ENCODE measurements at places on chromosomes 12 and 14.

DNA sequence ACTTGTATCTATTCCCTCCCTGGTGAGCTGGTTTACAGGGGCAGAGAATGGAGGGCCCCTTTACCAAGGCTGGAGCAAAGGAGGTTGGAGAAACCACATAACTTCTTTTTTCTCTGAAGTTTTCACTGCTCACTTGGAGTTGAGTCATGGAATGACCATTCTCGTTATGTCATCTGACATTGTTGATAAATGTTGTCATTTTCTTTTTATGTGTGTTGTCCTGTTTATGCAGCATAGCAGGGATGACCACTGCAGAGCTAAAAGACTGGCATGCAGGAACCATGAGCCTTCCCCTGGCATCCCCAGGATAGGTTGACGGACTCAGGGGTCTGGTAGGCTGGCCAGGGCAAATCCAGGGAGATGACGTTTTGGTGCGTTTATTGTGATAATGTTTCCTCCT is 256.8 kb upstream of the DDHD1 start:
- no peak for DNase-seq

DNA sequence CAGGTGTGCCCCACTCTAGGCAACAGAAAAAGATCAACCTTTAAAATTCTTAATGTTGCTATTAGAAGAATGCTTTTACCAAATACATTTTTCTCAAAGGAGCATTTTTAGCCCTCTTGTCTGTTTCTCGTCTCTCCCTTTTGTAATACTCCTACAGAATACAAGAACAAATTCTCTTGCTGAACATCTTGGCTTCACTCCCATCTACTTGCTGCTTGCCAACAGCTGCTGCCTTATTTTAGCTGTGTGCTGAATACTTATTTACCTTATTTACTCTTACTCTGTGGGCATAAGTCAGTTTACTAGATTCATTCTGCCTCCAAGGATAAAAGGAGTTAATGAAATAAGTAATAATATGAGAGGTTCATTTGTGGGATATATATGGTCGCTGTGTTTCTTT is 70.8 kb downstream of the POLR3B start:
- DNase-seq = no peak

GRCh38 chr12:5577741-5578140 is 145.8 kb downstream of the NTF3 start:
- no peak for DNase-seq

GRCh38 chr12:82857911-82858533 is 171.3 kb downstream of the TMTC2 start:
- no peak for DNase-seq

DNA sequence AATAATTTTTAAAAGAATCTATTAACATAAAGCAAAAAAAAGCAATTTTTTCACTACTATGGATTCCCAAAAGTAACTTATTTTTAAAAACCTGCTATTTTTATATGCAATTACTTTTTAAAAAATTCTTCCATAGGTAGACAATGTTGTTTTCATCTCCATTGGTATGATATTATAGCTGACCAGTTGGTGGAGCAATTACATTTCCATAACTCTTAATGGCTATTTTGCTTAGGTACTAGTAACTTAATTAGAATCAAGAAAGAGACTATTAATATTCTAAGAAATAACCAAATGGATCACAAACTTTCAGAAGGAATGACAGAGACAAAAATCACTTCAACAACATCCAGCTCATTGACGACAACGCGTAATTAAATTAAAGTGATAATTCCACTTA is 64.7 kb upstream of the PTCSC3 start:
- no peak for DNase-seq

- no peak for DNase-seq
Observed at GRCh38 chr14:95814363-95815225, 62.0 kb upstream of the TUNAR start.

- DNase-seq = no peak
Observed at GRCh38 chr14:81127785-81128184, 93.0 kb downstream of the GTF2A1 start.

GRCh38 chr12:22491034-22491433 is 53.3 kb downstream of the C2CD5 start:
- DNase-seq = no peak

DNA sequence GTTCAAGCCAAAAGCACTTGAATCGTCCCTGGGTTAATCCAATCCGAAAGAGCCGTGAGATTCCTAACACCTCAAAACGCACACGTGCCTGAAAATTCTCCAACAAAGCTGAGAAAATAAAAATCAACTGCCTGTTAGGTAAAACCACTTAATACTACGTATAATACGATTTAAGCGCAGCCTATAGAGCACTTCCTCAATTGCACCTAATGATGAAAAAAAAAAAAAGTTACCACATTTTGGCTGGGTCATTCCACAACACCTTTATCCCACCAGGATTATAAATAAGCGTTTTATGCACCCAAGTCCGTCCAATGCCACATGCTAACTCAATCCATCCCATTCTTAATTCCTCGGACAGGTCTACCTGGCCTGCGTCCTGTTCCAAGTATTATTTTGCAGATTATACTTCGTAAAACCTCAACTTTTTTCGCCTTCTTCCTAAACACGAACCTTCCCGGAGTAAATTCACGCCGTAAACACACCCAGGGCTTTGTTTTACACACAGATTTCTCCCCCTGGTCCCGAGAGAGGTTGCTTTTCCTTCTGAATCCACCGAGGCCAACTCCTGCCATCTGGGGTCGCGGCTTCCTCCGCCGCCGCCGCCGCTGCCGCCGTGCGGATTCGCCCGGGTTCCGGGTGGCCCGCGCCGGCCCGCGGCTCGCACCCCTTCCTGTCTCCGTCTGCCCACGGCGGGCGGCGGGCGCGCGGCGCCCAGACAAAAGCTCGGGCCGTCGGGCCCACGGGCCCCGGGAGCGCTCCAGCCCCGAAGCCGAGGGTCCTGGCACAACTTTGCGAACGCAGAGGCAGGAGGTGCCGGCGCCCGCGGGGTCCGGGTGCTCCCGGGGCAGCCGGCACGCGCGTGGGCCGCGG is 66.2 kb downstream of the RNF34 start:
- no peak for DNase-seq

- no peak for DNase-seq
Observed at GRCh38 chr12:121812320-121812871, 8.6 kb downstream of the SETD1B start.

GRCh38 chr12:89825591-89826449 is 117.2 kb upstream of the ATP2B1 start:
- no peak for DNase-seq

- DNase-seq = no peak
Observed at GRCh38 chr12:58818546-58818945, 101.8 kb downstream of the LRIG3 start.

- DNase-seq = peak; percentile 72
Observed at GRCh38 chr14:76937181-76938091, 91.1 kb downstream of the IRF2BPL start.

- DNase-seq = no peak
Observed at GRCh38 chr12:49652921-49653520, 29.7 kb downstream of the PRPF40B start.

DNA sequence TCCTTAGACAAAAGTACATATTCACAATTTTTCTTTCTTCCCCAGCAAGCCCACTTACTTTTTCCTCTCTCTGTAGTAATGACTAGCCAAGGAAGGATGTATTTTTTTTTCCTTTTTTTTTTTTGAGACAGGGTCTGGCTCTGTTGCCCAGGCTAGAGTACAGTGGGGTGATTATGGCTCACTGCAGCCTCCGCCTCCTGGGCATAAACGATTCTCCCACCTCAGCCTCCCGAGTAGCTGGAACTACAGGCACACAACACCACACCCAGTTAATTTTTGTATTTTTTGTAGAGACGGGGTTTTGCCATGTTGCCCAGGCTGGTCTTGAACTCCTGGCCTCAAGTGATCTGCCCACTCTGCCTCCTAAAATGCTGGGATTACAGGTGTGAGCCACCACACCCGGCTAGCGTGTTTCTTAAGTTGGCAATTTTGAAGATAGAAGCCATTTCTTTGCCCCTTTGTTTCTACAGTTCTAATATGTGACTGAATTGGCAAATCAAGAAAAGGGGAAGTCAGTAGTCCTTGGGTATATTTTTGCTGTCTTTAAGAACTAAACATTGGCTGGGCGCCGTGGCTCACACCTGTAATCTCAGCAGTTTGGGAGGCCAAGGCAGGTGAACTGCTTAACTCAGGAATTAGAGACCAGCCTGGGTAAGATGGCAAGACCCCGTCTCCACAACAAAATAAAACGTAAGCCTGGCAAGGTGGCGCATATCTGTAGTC is 3.2 kb upstream of the NACA start:
- DNase-seq = no peak

GRCh38 chr12:72777806-72778205 is 505.6 kb downstream of the TRHDE start:
- DNase-seq = no peak

DNA sequence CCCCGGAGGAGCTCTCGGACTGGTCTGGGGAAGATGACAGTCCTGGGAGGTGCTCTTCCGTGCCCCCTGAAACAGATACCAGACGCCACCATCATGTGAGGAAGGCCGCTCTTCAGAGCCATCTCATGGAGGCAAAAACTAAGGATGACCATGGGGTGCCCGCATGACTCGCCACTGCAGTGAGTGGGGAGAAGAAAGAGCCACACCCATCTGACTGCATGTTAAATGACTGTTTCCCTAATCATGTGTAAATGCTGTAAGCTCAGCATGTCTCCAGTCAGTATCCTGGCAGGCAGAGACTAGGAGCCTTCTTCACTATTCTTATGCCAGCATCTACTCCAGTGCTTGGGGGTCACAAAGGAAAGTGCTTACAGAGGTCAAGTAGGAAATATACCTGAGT is 4.0 kb downstream of the STON2 start:
- DNase-seq = no peak

DNA sequence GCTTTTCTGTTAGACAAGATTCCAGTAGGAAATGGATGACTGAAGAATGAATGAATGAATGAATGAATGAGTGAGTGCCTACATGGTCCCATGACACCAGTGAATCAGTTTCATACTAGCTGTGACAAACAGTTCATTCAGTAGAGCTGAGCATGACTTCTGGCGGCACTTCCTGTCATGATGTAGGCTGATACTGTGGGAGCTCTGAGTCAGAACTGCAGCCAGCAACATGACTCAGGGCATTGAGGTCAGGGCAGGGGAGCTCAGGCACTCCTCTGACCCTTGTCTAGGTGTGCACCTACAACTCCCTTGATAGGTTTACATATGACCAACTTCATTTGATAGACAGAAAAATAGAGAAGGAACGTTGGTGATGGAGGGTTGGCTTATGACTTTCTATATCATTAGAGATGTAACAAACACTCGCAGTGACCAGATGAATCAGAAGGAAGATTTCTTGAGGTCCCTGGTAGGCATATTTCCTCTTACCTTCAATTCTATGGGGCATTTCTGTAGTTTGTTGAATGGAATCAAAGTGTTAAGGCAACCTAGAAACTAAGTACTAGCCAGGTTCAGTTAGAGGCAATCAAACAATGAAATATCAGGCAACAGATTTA is 139.3 kb upstream of the ARHGAP5 start:
- no peak for DNase-seq

DNA sequence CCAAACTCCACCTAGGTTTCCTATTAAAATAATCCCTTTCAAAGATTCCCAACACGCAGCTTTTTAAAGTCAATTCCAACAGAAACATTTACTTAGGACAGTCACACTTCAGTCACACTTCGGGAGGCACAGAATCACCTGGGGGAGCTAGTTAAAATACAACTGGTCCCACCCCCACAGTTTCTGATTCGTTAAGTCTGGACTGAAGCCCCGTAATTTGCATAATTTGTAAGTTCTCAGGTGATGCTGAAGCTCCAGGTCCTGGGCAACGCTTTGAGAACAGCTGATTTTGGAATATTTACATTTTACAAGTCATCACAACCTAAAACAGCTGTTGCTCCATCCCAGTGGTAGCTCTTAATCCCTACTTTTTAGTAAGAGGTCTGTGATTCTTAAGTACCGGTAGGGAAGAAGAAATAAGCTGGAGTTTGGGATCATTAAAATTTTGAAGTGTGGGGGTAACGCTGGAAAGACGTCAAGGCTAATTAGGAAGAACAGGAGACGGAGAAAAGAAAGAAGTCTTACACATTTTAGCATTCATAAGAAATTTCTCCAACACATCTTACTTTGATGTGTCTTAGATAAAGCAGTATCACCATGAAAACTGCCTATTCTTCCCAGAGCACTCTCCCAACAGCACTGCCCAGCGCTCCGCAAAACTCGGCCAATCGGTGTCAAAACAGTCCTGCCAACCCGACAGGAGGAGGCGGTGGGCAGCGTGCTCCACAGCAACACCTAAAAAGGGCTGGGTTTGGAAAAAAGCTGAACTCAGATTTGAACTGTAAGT is 1.1 kb downstream of the IPO8 start:
- DNase-seq = no peak

GRCh38 chr12:6343518-6343917 is 1.6 kb upstream of the TNFRSF1A start:
- DNase-seq = no peak

DNA sequence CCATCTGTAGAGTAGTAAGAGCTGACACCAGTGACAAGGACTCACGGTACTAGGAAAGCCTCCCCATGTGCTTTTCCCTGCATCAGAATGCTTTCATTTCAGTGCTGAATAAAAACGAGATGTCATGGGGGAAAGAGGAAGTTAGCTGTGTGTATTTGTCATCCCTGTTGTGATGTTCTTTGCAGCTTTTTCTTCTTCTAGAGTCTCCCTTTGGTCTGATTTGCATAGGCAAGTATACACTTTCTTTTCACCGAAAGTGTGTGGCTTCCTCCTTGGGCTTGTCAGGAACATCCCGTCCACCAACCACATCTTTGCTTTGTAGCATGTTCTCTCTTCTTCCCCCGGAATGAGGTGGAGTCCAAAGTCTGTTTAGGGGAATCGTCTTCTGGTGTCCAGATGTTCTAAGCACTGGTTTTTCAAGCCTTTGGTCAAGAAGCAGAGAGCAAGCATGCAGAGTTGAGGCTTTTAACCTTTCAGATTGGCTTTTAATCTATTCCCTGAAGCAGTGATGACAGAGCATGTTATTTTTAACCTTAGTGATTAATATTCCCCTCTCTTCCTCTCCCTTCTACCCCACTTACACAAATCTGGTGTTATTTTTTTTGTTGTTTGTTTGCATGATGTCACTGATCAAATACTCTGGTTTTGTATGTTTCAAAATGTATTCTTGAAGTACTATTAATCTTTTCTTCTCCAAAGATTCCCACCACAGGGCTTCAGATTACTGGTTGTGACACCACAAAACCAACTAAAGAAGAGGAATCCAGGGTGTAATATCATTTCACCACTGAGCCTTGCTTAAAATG is 163.4 kb downstream of the SAMD4A start:
- DNase-seq = no peak

GRCh38 chr12:122889761-122890520 is 6.0 kb downstream of the VPS37B start:
- DNase-seq = no peak

GRCh38 chr12:123265851-123266678 is 5.6 kb downstream of the CDK2AP1 start:
- no peak for DNase-seq

- no peak for DNase-seq
Observed at GRCh38 chr12:110556705-110557104, 26.4 kb downstream of the PPTC7 start.

GRCh38 chr14:61832783-61833182 is 70.6 kb downstream of the SNAPC1 start:
- DNase-seq = no peak

GRCh38 chr12:1760566-1761382 is 59.6 kb upstream of the LRTM2 start:
- no peak for DNase-seq
